ENCODE measurements at places on chromosomes 16 and 17. TPM values are rescaled to one million over a fixed set of nuclear protein-coding genes. Genes with fewer than 3 reads are reported as not detected.

GRCh38 chr17:40760105-40761016, 5.2 kb upstream of the KRT25 start:
- no peak for DNase-seq
- no peak overlapping the region for H3K27ac ChIP-seq
- H3K4me3 ChIP-seq, result no peak overlapping the region
- H3K4me1 ChIP-seq, result no peaks in the 10 kb centered on the region
- no peaks in the 10 kb centered on the region for H3K36me3 ChIP-seq
- H3K27me3 ChIP-seq, result no peaks in the 10 kb centered on the region

GRCh38 chr16:58451945-58452401, 48.0 kb upstream of the NDRG4 start:
- H3K27me3 ChIP-seq, result peaks cover 13% of the 10 kb centered on the region
- H3K27ac ChIP-seq, result no peak overlapping the region
- DNase-seq, result peak; percentile 23
- no peaks in the 10 kb centered on the region for H3K4me1 ChIP-seq

DNA sequence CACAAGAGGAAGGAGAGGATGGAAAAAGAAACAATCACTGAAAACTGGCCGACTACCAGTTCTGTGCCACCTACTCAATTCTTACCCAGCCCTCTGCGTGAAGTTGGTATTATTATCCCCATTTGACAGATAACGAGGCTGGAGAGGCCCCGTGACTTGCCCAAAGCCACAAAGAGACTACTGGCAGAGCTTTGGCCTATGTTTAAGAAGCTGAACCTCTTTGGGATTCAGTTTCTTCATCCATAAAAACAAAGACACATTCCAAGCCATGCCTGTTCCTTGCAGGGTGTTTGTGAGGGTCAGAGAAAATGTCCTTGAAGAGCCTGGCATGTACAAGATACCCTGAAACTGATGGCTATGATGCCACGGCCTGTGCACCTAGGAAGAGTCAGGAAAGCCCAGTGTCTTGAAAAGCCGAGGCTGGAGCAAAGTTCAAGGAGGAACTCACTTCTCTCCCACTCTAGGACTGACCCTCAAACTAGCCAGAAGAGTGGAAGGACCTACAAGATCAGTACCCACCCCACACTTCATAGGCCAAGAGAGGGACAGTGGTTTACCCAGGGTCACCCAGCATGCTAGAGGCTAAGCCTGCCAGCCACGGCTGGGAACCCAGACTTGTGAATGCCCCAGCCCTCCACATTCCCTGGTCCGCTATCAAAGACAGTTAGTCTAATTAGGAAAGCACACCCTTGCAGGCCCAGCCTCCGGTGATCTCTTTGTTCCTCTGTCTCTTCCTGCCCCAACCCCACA, 1.6 kb upstream of the ACSF2 start:
- H3K4me1 ChIP-seq, result peaks cover 61% of the 10 kb centered on the region
- no peaks in the 10 kb centered on the region for H3K36me3 ChIP-seq
- no peak overlapping the region for H3K4me3 ChIP-seq

DNA sequence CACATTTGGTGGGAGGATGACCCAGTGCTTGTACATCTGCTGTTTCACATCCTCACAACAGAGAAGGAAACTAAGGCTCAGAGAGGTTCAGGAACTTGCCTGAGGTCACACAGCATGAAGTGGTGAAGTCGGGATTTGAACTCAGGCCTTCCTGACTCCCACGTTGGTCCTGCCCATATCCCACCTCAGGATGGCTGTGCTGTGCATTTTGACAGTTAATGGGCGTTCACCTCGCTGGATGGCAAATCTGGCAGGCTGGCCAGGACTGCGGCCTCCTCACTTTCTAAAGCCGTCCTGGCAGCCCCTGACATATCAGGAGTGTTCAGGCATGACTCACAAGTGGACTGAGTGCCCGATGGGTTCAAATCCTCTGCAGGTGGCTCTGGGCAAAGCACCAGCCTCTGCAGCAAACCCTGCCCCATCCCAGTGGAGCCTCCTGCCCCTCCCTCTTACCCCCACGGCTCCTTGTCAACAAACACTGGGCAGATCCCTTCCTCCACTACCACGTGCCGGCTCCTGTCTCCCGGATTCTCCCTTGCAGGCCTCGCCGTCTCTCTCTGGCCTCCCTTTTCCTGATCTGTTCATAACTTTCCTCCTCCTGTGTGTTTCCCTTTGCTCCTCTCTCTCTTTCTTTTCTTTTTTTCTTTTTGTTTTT, 29.2 kb downstream of the SOCS3 start:
- no peaks in the 10 kb centered on the region for H3K27me3 ChIP-seq
- DNase-seq, result no peak
- H3K36me3 ChIP-seq, result no peaks in the 10 kb centered on the region
- peaks cover 27% of the 10 kb centered on the region for H3K4me1 ChIP-seq
- H3K27ac ChIP-seq, result no peak overlapping the region

DNA sequence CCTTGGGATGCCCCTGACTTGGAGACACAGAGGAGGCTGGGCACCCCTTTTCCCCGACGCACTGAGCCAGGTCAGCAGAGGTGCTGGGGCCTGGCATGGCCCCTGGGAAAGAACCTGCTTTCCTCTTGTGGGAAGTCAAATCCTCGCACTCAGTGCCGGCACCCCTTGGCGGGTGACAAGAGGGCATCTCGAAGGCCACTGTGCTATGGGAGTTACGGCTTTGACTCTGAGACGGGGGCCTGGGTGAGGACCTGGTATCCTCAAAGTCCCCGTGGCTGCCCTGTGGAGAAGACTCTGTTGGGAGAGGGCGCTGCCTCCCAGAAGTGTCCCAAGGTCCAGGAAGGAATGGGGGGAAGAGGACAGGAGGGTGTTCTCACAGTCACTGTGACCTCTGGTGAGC, 117.0 kb downstream of the METRNL start:
- H3K36me3 ChIP-seq, result no peaks in the 10 kb centered on the region
- no peak for DNase-seq

- no peak overlapping the region for H3K27ac ChIP-seq
- H3K4me3 ChIP-seq, result no peak overlapping the region
- no peak for DNase-seq
- no peaks in the 10 kb centered on the region for H3K36me3 ChIP-seq
- no peaks in the 10 kb centered on the region for H3K4me1 ChIP-seq
Observed at GRCh38 chr16:15775663-15776304, 81.0 kb downstream of the MYH11 start.

The TTYH2 gene
- polyA plus RNA-seq, result 3.7 TPM

Data from keratinocyte (primary cell).